ENCODE measurements at places on chromosomes 4 and X.

- DNase-seq, result no peak
These were observed 421.2 kb upstream of the NWD2 start for GRCh38 chr4:36823199-36823967.

- DNase-seq, result no peak
These were observed 61.7 kb downstream of the HADH start for GRCh38 chr4:108051343-108051742.

DNA sequence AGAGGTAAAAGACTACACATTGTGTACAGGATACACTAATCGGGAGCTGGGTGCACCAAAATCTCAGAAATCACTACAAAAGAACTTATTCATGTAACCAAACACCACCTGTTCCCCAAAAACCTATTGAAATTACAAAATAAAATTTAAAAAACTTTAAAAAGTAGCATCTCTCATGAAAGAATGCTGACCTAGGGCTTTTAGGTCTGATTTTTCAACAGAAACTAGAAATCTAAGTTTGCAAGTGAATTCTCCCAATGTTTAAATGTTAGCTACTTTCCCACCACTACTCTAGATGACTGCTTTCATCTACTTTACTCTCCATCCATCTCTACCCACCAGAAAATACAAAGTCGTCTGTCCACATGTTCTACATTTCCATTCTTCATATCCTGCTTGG, 1447.7 kb downstream of the RPA4 start:
- no peak for DNase-seq

- no peak for DNase-seq
These were observed 46.4 kb upstream of the FGG start for GRCh38 chr4:154658680-154659405.

GRCh38 chr4:44761306-44761705, 35.0 kb upstream of the GNPDA2 start:
- DNase-seq, result no peak

GRCh38 chr4:86220121-86220520, 139.7 kb downstream of the MAPK10 start:
- no peak for DNase-seq

- DNase-seq, result no peak
These were observed 45.0 kb downstream of the TET2 start for GRCh38 chr4:105191621-105192210.

GRCh38 chr4:172517391-172517790, 651.2 kb upstream of the GALNT7 start:
- DNase-seq, result no peak

GRCh38 chrX:134600714-134601113, 57.6 kb downstream of the PLAC1 start:
- no peak for DNase-seq

- DNase-seq, result no peak
These were observed 456.6 kb downstream of the IL15 start for GRCh38 chr4:142092941-142093340.

- DNase-seq, result no peak
These were observed 335.5 kb upstream of the IGFBP7 start for GRCh38 chr4:57445686-57446085.

- peak; percentile 78 for DNase-seq
These were observed 34.6 kb downstream of the NBDY start for GRCh38 chrX:56763556-56764152.

- DNase-seq, result peak; percentile 78
These were observed 11.8 kb upstream of the HSD17B10 start for GRCh38 chrX:53445977-53446376.

DNA sequence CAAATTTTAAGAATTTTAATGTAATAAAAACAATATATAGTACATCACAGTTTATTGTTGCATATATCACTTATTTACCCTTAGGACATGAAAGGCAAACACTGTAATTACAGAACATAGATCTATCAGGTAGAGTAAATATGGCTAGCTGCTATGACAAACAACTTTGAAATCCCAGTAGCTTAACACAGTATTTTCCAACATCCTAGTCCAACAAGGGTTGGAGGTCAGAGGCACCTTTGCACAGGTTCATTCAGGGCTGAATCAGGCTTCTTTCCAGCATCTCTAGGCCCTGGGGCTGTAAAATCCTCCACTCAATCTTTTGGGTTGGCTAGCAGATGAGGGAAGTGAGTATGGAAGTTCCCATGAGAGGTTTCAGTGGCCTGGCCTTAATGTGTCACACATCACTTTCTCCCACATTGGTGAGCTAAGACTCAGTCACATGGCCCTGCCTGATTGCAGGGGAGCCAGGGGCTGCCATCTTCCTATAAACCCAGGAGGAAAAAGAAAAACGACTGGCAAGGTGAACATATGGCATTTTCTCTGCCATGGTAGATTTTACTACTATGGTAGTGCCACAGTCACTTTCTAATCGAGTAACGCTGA, 32.9 kb downstream of the HERC6 start:
- DNase-seq, result no peak

DNA sequence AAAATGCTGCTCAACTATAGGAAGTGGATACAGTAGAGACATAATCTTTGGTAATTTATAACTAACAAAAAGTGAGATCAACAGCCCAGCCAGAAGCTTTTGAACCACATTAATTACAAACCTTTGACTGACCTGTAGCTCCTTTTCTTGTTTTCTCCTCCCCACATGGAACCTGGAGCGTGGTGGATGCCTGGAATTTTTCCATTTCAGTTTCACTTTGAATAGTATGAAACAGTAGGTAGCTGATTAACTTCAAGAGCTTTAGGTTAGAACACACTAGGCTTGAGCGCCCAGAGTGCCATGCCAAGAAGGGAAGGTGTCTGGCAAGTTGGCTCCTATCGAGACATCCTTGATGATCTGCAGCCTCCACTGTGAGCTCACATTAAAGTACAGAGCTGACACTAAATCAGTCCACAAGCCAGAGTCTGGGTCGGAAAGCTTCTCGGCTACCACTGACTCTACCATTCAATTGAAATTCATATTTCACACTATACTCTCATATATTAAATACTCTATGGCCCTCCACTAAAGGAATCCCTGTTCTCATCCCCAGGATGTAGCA, 143.4 kb downstream of the GLRA2 start:
- no peak for DNase-seq

- no peak for DNase-seq
These were observed 123.4 kb downstream of the PARM1 start for GRCh38 chr4:75056277-75056676.

- no peak for DNase-seq
These were observed 74.1 kb upstream of the TMEM164 start for GRCh38 chrX:109928596-109929335.

DNA sequence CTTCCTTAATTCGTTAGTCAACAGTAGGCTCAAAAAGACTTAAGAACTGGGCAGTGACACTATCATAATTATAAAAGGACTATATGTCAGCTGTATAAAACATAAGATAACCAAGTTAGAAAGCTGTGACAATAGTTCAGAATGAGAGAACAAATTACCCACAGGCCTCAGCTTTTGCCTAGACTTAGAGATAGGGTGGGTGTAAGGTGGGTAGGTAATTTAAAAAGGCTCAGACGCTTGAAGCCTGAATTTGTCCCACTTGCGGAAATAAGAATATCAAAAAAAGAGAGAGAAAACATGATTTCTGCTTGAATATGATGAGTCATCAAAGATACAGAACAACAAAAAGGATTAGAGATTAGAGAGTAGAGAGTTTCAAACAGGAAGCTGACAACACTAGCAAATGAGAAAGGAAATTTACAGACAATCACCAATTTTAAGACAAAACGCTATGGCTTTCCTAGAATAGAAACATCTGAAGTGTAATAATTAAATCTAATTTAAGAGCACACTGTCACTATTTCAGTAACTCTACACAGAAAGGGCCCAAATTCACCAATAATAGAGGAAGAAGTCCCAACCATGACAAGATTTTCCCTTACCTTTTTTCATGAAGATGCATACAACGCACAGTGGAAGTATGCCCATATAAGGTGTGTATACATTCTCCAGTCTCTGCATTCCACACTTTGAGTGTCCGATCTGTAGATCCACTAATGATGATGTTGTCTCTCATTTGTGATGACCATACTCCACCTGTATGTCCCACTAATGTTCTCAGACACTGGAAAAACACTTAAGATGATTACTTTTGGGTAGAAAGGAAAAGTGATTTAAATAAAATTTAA, 208.1 kb downstream of the FBXW7 start:
- DNase-seq, result no peak

GRCh38 chrX:66042307-66043077, 2.6 kb upstream of the VSIG4 start:
- no peak for DNase-seq

DNA sequence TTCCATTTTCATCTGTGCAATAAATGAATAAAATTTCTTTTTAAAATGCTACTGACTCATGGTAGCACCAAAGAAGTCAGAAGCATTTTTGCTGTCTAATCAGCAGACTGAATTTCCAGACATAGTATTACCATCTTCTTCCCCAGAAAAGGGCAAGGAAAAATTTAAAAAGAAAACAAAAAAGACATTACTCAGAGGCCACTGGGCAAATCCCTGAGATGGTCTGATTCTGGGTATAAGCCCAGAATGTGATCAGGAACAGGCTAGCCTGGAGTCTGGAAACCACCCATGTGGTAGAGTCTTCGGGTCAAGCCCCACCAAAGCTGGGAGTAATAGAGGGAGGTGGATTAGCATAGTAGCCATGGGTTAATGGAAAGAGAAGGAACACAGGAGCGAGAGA, 342.8 kb downstream of the FBXW7 start:
- no peak for DNase-seq

DNA sequence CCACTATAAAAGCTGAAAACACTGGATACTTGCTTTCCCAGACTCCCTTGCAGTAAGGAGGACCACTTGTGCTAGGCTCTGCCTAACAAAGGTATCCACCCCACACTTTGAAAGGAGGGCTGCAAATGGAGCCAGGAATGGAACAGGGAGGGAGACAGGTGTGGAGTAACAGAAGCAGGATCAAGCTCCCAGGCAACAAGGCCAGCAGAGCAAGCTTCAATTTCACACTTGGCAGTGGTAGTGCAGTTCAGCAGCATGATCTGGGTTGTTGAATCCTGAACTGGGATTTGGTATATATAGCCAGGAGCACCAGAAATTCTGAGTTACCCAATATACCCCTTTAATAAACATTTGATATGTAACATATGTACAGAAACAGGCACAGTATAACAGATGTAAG, 9.8 kb downstream of the LAMP2 start:
- no peak for DNase-seq

DNA sequence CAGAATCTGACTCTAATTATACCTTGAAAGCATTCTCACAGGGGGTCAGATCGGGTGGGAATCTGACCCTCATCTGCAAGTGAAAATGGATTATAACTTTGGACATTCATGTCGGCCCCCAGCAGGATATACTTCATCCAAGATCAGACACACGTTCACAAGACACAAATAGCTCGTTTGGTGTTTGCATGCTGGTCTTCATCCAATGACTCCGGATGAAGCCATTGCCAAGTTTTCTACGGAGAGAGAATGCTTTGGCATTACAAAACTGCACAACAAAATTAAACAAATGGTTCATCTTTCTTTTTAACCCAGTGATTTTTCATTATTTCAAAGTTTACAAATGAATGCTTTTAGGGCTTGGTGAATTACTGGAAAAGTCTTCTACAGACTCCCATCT, 105.5 kb downstream of the MID1 start:
- DNase-seq, result no peak

- peak; percentile 67 for DNase-seq
These were observed 4.6 kb upstream of the SOWAHD start for GRCh38 chrX:119753639-119754257.

DNA sequence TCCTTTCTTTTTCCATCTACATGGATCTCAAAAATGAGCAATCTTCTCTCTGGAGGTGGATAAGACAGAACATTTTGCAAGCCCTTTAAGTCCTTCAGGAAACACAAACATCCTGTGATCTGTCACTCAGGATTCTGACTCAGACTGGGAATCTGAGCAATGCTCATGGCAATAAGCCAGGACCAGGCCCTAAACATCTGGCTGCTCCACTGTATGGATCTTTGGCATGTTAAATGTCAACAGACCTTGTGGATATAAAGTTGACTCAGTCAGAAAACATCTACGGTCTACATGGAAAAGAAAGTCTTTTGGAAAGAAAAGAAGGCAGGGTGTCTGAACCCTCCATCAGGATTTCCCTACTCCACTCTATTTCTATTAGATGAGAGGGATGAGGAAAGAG, 17.8 kb upstream of the CHIC2 start:
- DNase-seq, result no peak

DNA sequence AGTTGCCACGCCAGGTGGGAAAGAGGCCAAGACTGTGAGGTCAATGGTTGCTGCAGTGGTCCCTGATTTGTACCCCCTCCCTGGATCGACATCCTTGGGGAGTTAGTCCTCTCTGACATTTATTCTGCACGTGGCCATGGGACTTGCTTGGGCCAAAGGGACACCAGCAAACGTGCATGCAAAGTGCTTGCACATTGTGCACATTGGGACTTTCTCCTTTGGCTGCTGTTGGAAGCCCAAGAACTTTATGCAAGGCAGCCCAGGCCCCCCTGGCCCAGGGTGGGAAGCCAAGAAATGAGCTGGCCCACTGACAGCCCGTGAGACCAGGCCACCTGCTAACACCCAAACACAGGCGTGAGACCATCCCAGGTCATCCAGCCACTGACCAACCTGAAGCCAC, 38.1 kb downstream of the SLC2A9 start:
- no peak for DNase-seq
